ENCODE measurements at places on chromosomes 5 and 9.

DNA sequence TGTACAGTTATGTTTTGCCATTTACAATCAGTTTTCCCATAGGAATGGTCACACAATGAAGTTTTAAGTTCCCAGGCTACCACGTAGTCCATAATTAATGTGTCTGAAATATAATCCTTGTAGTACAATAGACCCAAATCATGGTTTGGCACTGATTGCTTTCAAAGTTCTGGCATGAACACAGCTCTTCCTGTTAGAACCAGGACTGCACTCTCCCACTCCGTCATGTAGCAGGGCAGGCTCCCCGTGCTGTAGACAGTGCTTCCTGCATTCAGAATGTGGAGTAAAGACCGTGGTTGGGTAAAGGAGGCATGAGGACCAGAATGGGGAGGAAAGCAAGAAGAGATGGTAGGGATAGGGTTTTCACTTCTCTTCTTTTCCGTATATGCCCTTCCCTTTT is 4.0 kb downstream of the SEC61B start:
- DNase-seq, result no peak

GRCh38 chr5:120199559-120199958 is 264.5 kb upstream of the PRR16 start:
- no peak for DNase-seq

DNA sequence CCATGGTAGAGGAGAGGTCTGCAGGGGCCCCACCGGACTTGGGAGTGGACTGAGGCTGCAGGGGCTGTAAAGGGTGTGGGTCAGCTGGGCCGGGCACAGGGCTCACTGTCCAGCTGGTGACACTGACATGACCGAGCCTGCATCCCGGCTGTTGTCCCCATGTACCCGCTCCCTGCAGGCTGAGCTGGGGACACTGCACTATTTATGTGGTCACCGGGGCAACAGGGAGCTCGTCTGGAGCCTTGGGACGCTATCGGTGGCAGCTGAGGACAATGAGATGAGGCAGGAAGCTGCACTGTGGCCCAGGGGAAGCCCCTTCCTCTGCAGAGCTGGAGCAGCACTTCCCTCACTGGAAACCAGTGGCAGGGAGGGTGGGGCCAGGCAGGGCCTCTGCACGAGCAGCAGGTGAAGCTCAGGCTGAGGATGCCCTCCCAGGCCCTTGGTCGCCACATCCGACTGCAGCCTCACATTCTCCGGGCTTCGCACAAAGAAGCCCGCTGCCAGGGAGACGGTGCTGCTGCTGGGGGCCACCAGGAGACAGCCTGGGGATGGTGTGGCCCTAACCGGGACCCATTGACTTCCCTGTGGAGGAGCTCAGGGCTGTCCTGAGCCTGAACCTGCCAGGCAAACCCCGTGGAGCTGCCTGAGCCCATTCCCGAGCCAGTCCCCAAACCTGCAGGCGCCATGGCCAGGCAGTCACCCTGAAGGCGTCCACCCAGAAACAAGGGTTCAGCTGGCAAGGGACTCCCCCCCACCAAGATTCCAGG is 26.4 kb downstream of the ZDHHC11B start:
- DNase-seq, result no peak

- DNase-seq, result no peak
These were observed 633.0 kb upstream of the C9orf72 start for GRCh38 chr9:28206280-28206679.

DNA sequence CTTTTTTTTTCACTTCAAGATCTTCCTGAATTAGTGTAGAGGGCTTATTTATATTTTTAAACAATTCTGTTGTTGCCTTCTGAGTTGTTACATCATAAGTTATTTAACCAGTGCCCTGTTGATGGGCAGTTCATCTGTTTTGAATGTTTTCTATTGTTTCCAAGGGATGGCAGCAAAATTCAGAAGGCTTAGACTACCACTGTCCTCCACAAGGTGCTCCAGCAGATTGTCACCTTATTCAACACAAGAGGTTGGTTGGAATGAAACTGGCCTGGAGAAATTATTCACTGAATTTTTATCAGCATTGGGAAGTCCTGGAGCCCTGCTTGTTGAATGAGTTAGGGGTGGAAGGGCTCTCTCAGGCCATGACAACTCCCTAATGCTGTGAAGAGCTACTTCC is 1.3 kb upstream of the KLHL9 start:
- peak; percentile 0 for DNase-seq

- no peak for DNase-seq
These were observed 462.3 kb downstream of the CDH12 start for GRCh38 chr5:22390888-22391287.

DNA sequence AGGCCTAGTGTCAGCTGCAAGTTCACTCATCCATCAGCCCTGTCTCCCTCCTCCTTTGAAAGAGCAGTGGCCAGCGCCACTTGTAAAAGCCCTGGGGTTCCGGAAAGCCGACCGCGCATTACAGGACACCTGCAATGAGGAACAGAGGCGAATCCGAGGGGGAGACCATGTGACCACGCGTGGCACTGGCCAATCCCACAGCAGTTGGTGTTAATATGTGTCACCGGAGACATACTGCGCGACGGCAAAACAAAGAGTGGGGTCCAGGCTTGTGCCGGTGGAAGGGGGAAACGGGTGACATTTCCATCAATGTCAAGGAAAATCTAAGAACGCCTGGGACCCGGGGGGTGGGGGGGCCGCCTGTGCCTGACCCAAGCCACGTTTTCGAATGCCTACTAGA is 480.8 kb downstream of the SPATA31A7 start:
- DNase-seq, result no peak

DNA sequence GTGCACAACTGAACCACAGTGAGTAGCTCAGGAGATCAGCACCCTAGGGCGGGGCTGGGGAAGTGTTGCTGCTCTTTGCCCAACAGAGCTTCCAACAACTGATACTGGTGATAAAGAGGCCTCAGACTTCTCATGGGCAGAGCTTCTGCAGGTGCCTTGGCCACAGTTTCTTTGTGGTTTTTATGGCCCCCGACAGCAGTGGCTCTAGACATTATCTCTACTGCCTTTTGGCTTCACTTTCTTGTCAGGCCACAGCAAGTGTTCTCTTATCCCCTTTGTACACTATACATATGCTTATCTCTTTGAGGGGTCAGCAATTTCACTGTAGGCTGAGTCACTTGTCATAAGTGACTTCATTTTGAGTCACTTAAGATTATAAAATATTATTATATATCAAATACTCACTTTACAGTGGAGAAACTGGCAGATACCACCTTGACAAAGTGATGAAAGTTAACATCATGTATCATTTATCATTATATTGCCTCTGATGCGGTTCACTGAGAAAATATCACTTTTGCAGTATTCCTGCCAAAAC is 90.9 kb upstream of the COX7C start:
- DNase-seq, result no peak

GRCh38 chr5:145976431-145977155 is 40.2 kb downstream of the SH3RF2 start:
- DNase-seq, result no peak

All from SW 1271 (cell line).